Activated naive CD4-positive, alpha-beta T cell (primary cell): ENCODE measurements at places on chromosomes 1 and 21.

- no peak for DNase-seq
These were observed 47.8 kb downstream of the PACC1 start for GRCh38 chr1:212366901-212367300.

- no peak for DNase-seq
These were observed 13.2 kb downstream of the MAN1C1 start for GRCh38 chr1:25629836-25630235.

- DNase-seq, result no peak
These were observed 198.7 kb upstream of the IVNS1ABP start for GRCh38 chr1:185515696-185516095.

DNA sequence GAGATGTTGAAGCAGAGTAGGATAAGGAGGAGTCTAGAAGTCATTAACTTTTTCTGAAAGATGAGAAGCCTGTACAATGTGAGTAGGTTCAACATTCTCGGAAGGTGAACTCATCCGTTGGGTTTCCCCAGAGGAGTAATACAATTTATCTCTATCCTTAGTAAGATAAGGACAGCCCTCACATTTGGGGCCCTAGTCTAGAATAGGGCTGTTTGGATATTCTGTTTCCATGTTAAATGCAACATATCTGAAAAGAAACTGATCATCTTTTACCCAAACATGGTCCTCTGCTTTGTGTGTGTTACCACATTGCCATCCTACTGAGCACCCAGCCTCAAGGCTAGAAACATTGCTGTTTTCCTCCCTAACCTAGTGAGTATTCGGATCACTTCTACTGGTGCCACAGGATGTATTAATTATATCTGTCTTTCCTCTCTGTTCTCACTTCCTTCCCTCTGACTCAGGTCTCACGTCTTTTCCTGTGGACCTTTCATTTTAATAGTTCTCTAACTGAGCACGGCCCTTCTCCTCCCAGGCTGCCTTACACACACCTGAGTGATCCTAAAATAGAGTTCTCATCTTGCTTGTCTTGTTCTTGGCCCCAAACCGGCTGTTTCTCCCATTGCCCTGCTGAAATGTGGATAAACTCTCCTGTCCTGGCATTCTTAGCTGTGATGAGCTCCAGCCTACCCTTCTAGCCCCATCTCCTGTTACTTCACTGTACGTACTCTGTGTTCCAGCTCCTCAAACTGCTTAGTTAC lies 91.7 kb downstream of the CDC14A start:
- no peak for DNase-seq

DNA sequence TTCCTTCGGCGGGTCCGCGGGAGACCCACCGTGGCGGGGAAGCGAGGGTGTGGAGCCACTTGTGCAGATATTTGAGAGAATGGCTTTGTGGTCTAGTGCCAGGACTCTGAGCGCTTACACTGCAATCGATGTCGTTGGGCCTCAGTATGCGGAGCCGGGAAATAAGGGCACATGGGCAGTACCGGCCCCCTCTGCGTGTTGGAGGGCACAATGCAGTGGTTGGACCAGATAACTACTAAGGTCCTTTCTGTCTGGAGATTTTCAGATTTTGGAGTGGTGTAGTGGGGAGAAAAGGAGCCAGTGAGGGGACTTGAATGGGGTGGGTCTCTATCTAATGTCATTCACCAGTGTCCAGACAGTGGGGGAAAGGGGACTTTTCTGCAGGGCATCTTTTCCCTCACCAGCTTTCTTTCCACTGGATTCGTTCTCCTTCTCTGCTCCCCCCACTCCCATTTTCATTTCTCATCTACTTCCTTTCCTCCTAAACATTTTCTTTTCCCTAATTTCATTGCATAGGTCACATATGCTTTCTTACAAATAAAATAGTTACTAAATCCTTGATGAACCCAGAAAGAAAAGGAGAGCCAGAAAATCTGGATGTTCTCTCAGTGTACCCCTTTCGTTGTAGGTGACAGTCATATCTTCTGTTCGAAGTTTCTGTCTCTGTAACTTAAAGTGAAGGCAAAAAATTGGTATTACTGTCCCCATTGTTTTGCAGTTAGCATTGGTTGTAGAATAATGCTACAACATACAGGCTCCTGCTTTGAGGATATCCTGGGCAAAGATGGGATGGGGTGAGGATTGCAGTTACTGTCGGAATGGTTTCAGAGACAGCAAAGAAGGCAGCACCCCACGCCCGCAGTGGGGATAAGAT lies 1.4 kb downstream of the ATF3 start:
- no peak for DNase-seq

- no peak for DNase-seq
These were observed 27.3 kb downstream of the TEX35 start for GRCh38 chr1:178540204-178540603.

- peak; percentile 31 for DNase-seq
These were observed at the start of gene EVA1C for GRCh38 chr21:32412162-32413014. EVA1C (plus strand) TSS chr21:32412706; CDS start chr21:32412854, 148 bp downstream.

- DNase-seq, result peak; percentile 23
These were observed 32.7 kb upstream of the WASF2 start for GRCh38 chr1:27522432-27523336.

- no peak for DNase-seq
These were observed 671.9 kb upstream of the USP24 start for GRCh38 chr1:55886856-55887712.

- DNase-seq, result no peak
These were observed 169.1 kb upstream of the EDN2 start for GRCh38 chr1:41653574-41653973.

DNA sequence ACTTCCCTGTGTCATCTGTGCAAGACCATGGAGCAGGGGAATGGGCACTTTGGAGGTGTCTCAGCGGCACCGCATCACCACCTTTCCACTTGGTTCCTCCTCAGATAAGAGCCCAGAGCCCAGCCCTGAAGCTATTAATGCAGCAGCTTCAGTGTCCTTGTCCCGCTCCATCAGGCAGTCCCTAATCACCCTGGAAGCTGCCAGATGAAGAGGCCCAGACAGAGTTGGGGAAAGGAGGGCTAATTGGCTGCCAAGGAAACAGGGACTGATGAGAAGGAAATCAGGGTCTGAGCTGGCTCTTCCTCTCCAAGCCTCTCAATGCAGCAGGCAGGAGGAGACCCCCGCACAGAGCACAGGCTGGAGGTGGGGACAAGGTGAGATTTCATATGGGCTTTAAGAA lies 83.1 kb upstream of the KLHDC7A start:
- DNase-seq, result no peak

- DNase-seq, result no peak
These were observed 33.1 kb upstream of the ETS2 start for GRCh38 chr21:38772646-38773045.

DNA sequence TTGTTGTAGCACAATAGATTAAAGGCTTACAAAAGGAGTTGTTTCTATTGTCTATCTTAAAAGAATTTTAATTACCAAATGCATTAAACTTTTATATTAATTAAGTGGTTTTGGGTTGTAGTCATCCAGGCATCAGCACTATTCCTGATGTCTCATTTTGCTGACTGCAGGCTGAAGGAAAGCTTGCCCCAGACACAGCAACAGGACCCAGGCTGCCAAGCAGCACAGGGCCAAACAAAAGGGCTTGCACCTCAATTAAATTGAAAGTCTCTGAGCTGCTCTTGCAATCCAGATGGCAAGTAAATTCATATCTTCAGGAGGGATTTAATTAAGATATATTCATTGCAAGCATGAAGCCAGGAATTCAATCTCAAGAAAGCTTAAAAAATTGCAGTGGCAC lies 80.7 kb upstream of the CHODL start:
- no peak for DNase-seq
